ENCODE measurements at places on chromosomes 3 and 15. TPM values are rescaled to one million over a fixed set of nuclear protein-coding genes. Genes with fewer than 3 reads are reported as not detected.

CPEB1 gene
- total RNA-seq, result 0.06 TPM

ARHGAP31 gene
- total RNA-seq, result 42.5 TPM

APBA2 gene
- 3.1 TPM for total RNA-seq

CACNA2D3 gene
- total RNA-seq, result not detected

FBXL2 gene
- 36.5 TPM for total RNA-seq

SHC4 gene
- total RNA-seq, result 0.57 TPM

MCTP2 gene
- 13.4 TPM for total RNA-seq

MAGEF1 gene
- 5.3 TPM for total RNA-seq

CCR9 gene
- not detected for total RNA-seq

RTP1 gene
- not detected for total RNA-seq

BCHE gene
- total RNA-seq, result 24.3 TPM

TMEM89 gene
- total RNA-seq, result not detected

MKRN3 gene
- not detected for total RNA-seq

CX3CR1 gene
- total RNA-seq, result not detected

ALG1L2 gene
- not detected for total RNA-seq

TRIM42 gene
- total RNA-seq, result not detected

TAGLN3 gene
- not detected for total RNA-seq

KIF15 gene
- total RNA-seq, result 11.8 TPM

MYD88 gene
- total RNA-seq, result 25.5 TPM

C15orf62 gene
- total RNA-seq, result 1.6 TPM

P2RY1 gene
- 0.76 TPM for total RNA-seq
